NCI-H2171 (cell line): ENCODE measurements at places on chromosomes 4 and X.

DNA sequence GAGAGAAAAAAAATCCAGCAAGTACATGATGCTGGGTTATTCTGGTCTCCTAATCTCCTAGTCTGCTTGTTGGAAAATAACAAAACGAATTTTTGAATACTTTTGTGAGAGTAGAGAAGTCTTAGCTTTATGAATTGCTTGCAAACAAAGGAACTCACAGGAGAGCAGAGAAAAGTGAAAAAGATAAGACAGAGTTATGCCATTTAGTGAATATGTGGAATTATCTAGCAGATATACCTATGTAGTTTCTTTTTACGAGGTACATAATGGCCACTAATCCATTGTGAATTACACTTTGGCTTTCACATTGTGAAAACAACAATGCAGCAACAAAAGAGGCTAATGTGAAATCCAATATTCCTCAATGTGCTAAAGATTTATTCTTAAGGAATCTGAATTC, 226.7 kb downstream of the NDST4 start:
- no peak for DNase-seq

DNA sequence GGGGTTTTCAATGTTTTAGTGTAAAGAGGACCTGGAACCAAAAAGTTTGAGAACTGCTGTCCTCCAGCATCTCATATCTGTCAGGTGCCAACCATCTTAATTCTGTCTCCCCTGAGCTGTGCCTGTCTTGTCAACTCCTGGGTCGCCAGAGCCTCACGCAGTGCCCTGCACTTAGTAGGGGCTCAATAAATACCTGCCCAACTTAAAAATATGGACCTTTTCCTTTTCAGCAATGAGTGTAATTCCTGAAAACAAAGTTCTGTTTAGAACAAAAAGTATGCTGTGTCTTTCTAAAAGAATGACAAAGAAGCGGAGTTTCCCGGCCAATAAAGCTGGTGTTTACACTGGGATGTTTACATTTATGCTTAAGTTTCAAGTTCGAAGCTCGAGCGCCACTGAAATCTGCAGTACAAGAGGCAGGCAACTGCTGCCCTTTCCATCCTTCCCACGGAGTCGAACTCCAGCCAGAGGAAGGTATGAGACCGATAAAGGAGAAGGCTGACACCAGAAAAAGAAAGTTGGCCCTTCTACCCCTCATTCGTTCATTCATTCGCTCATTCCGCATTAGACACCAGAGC, 1.1 kb upstream of the HTATSF1 start:
- DNase-seq: no peak

DNA sequence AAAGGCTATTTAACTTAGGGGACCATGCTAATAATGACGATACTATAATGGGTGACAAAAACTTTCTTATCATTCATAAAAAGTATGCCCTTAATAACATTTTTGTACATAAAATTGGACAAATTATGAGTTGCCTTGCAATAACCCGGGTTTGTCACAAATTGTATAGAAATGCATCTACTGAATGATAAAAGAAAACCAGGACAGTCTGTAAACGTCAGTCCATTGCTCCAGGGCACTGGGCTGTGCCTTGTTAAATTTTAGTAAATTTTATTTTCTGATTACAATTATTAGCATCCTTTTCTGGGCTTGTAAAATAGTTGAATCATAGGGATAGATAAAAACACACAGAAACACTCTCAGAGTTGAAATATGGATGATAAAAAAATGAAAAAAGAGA, 778.3 kb downstream of the RAPGEF2 start:
- DNase-seq: no peak

- no peak for DNase-seq
These were observed 332.0 kb downstream of the NR3C2 start for GRCh38 chr4:148110169-148110568.

GRCh38 chrX:46463682-46464081, 81.5 kb downstream of the ZNF674 start:
- no peak for DNase-seq

DNA sequence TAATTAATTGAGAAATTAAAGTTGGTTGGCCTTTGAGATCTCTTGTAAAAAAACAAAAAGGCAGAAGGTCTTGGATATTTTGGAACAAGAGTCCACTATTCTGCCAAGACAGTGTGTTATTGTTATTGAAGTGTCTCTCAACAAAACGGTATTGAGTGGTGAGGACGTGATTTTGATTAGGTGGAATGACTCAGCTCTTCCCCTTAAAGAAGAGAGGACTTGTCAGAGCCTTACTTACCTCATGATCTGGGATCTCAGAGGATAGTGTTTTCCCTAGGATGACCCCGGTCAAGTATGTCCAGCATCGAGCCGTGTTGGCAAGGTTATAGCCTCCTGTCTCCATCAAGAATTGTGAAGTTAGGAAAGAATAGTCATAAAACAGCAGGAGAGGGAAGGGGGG, 110.9 kb downstream of the HDAC8 start:
- no peak for DNase-seq

DNA sequence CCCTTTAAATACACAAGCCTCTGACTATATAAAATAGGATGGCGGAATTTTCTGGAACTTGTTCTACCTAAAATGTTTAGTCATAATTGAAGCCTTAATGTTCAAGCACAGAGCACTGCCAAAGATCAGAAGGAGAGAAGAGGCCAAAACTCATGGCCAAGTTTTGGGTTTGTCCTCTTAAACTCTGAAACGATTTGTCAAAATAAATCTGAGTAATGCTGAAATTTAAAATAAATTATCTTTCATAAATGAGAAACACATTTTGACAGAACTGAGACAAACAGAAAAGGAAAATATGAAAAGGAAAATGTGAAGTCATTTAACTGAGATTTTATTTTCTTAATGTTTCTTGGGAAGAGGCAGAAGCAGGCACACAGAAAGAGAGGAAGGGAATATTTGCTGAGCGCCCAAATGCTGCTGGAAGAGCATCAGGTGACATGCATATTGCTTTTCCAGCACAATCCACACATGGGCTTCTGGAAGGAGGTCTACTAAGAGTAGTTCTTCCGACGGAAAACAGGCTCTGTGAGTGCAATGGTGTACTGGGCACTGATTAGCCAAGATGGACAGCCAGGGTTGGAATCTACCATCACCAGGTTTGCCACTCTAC, 47.4 kb upstream of the ZNF518B start:
- DNase-seq: no peak

GRCh38 chrX:47200385-47201150, 6.9 kb downstream of the UBA1 start:
- DNase-seq: no peak

- no peak for DNase-seq
These were observed 154.5 kb downstream of the GASK1B start for GRCh38 chr4:158018221-158018830.

- no peak for DNase-seq
These were observed 55.1 kb upstream of the BCOR start for GRCh38 chrX:40152741-40153344.

DNA sequence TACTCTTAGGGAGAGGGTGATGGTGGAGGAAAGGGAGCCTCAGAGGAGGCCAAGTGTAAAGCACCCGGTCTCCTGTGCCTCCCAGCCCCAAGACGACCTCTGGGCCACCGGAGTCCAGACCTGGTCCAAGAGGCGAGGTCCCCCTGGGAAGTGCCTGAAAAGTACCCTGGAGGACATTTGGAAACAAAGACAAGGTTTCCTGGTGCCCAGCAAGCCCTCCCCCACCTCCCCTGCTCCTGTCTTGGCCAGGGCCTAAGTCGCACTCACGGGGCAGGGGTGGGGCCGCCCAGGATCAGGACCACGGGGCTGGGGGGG, 532 bp upstream of the SH3BP2 start:
- no peak for DNase-seq

DNA sequence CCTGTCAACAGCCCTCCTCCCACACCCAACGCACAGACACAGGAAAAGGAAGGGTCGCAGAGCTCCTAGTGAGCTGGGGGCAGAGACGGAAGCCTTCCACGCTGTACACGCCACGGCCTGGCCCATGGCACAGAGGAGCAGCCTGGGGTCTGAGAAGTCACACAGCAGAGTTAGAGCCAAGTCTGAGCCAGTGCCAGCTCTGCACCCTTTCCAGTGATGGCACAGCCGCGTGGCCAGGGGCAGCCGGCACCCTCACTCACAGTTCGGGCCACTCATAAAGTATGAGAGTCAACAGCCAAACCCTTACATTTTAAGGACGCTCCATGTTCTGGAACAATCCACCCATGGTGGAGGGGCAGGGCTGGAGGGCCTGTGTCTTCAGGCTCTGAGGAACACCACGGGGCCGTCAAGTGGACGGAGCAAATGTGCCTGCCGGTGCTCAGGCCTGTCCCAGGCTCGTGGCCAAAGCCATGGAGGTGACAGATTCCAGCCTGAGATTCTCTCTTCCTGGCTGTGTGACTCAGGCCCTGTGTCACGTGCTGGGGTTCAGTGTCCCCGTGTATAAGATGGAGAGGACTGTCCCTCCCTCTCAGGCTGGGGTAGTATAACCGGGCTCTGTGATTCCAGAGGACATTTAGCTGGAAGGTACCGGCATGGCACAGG, 91.2 kb downstream of the ABLIM2 start:
- DNase-seq: no peak

- DNase-seq: no peak
These were observed 10.6 kb upstream of the TLR8 start for GRCh38 chrX:12895866-12896265.

DNA sequence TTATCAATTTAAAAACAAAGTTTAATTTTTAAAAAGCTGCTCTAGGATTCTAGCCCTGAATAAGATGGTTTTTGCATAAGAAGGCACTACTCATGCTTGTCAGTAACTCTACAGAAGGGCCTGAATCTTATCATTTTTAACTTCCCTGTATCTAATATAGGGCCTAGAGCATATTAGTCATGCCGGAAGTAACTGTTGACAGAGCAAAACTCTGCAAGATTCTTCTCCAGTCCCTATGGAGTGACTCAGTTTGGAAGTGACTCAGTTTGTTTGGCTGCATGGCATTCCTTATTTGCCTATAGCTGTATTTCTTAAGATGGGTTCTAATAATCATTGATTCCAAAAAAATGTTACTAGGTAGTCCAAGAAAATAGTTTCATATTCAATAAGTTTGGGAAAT, 431.8 kb upstream of the HTR2C start:
- DNase-seq: no peak

GRCh38 chrX:42463706-42464490, 314.1 kb downstream of the PPP1R2C start:
- peak; percentile 31 for DNase-seq

DNA sequence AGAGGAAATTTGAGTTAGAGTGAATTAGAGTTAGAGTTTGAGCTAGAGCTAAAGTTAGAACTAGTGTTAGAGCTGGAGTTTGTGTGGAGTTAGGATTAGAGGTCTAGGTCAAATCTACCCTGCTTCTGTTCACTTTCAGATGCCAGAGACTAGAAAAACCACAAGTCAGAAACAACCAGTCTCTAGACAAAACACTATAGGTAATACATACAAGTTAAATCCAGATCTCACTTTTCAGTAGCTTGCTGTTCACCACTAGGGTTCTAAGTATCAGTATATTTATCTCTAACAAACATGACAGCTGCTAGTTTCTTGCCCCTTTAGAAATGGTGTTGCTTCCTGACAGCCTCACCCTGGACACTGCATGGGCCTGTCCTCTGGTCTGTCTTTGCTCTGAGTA, 300.7 kb downstream of the ARAP2 start:
- no peak for DNase-seq

DNA sequence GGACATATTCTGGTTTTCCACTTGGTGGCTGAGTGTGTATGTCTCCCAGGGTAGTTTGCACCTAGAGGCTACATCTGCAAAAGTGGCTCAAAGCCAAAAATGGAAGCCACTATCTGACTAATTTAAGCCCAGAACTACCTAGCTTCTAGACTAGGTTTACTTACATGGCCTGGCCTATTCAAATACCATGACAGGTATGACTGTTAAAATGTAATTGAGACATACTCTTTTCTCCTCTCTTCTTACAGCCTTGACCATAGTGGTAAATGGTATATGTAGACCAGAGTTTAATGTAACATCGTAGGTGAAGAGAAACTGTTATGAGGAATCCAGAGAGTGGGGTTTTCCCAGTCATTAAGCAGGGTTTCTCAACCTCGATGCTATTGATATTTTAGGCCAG, 2.6 kb upstream of the TRPC5 start:
- DNase-seq: no peak

DNA sequence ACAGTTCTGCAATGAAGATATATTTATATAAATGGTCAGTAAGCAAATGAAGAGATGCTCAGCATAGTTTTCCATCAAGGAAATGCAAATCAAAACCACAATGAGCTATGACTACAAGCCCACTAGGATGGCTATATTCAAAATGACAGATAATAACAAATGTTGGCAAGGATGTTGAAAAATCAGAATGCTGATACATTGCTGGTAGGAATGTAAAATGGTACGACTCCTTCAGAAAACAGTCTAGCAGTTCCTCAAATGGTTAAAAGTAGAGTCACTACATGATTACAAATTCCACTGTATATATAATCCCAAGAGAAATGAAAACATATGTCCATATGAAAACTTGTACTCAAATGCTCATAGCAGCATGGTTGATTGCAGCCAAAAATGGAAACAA, 425.0 kb upstream of the ATOH1 start:
- DNase-seq: no peak

DNA sequence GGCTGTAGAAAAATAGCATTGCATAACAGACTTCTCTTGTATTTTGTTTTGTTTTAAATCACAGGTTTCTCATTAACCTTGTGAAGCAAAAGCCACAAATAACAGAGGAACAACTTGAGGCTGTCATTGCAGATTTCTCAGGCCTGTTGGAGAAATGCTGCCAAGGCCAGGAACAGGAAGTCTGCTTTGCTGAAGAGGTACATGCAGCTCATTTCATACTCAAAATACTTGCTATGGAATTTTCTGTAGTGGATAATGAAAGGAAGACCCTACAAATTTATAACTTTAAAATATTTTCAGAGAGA, 17.6 kb downstream of the AFP start:
- no peak for DNase-seq

- peak; percentile 43 for DNase-seq
These were observed 2.4 kb upstream of the PCDH10 start for GRCh38 chr4:133146574-133147241.
